ENCODE measurements at places on chromosomes 13 and 19.
A peak's percentile ranks its signal among the peaks of the same experiment; 100 is the strongest.

- DNase-seq, result peak; percentile 84
These were observed 6.7 kb upstream of the ZNF761 start for GRCh38 chr19:53424968-53425597.

DNA sequence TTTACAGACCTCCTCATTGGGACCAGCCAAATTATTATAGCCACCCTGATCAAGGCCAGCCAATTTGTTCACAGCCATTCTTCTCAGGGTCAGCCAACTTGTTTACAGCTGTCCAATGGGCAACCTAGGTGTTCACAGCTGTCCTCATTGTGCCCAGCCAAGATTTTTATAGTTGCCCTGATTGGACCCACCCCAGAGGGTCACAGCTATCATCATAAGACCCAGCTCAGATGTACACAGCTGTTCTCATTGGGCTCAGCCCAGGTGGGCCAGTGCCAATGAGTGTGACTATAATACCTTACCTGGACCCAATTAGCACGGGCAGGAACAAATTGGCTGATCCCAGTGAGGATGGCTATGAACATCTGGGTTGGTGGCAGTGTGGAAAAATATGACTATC, 1151.8 kb downstream of the UQCRFS1 start:
- DNase-seq, result no peak

DNA sequence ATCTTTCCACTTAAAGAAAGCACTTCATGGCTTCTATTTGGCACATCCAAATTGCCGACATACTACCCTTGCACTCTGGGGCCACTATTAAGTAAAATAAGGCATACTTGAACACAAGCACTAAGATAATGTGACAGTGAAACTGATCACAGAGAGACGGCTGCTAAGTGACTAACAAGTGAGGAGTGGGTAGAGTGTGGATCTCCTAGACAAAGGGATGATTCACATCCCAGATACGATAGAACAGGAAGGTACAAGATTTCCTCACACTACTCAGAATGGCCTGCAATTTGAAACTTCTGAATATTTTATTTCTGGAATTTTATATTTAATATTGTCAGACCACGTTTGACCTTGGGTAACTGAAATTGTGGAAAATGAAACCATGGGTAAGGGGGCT, 1721.8 kb upstream of the SPRY2 start:
- no peak for DNase-seq

DNA sequence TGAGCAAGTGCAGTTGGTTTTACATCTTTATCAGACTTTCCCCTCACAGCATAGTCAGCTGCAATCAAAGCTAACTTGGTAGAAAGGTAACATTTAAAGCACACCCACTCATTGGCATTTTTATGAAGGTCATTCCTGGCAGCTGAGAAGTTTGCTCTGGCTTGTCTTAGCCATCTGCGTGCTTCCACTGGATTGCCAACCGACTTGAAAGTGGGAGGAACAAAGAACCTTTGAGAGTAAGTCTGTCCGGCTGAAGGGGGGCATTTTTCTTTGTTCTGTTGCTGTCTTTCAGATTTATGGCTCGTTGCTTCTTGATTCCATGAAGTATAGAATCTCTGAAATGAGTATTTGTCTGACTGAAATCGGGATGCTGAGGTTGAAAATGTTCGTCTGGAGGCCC, 103.1 kb downstream of the SACS start:
- DNase-seq, result no peak

DNA sequence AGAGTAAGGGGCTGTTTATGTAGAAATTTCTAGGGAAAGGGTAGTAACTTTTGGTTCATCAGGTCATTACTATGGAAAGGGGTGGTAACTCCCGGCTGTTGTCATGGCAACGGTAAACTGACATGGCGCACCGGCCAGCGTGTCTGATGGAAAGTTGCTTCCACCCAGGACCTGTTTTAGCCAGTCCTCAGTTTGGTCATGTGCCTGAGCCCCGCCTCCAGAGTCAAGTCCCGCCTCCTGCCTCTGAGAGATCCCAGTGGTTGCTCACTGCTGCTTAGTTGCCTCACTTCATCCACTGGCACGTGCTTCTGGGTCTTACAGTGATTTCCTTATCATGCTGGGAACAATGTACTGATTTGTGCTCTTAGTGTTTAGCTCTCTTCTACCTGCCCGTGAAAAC, 455.2 kb upstream of the ZNF507 start:
- no peak for DNase-seq

GRCh38 chr13:27964741-27965323, 4.3 kb downstream of the CDX2 start:
- DNase-seq, result no peak

DNA sequence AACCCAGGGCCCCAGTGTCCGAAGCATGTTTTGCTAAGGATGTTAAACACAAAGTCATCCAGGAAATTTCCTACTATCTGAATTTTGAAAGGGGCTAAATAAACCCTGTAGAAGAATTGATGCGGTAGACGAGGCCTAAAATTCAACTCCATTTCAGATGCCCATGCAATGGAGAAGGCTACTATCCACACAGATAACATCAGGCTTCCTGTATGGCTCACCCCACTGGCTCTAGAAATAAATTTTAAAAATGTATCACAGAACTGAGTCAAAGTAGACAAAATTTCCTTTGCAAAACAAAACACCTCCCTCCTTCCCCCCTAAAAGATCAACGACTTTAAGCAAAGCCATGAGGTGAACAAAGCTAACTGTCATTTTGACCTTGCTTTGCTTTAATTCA, 188.4 kb downstream of the ABCC4 start:
- DNase-seq, result no peak

DNA sequence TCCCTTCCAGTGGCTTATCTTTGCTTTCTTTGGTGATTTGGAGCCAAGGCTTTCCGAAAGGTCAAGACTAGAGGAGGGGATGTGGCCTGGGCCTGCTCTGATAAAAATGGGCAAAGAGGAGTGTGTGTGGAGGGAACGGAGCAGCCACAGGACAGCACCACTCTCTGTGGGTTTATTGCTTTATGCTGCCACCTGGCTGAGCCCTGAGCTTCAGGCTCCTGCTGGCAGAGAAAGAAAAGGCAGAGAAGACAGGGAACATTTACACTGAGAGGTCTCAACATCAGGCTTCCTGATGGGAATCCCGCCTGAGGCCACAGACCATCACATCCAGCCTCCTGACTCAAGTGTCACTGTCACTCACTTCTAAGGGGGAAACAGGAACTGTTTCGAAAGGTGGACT, 9.2 kb upstream of the GSX1 start:
- no peak for DNase-seq

DNA sequence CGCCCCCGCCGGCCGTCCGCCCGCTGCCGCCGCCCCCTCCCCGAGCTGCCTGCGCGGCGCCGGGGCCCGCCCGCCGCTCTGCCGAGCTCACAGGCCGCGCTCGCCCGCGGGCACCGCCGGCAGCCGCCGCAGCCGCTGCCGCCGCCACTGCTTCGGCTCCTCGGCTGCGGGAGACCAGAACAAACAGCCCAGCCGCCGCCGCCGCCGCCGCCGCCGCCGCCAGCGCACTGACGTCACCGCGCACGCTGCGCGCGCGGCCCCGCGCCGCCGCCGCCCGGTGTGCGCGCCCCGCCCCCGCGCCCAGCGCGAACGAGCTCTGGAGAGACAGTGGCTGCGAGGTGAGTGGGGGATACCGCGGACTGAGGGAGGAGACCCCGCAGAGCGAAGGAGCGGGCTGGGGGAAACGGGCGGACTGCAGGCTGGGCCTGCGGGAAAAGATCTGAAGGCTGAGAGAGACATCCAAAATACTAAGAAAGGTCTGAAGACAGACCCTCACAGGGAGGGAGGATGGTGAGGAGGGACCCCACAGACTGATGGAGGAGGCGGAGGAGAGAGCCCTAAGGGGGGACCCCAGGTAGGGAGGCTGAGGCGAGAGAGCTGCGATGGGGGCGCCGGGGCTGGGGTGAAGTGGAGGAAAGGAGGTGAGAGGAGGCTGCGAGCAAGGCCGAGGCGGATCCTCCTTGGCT, at the start of gene BRD4:
BRD4 (minus strand) TSS at position 229 of the 686 bp plus-strand sequence. CDS start 59,440 bp downstream, outside the sequence.
- peak; percentile 48 for DNase-seq

- no peak for DNase-seq
These were observed at the start of gene ARHGEF7 for GRCh38 chr13:111115061-111115964. TSS of gene ARHGEF7 (plus strand) at chr13:111115310. CDS start at chr13:111115527, 217 bp downstream.

DNA sequence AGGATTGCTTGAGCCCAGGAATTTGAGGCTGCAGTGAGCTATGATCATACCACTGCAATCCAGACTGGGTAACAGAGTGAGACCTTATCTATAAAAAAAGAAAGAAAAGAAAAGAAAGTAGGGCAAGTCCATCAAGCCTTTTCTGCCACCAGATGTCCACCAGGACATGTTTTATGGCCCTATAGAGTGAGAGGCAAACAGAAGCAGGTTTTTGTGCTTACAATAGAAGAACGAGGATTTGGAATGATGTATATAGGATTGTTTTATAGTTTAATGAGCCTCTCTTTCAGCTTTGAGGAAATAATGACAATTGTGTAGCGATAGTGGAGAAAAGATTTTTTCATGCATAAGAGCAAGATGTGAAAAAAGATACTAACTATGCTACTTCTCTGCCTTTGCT, 480.5 kb downstream of the KLF12 start:
- no peak for DNase-seq

GRCh38 chr19:51121257-51121656, 3.4 kb upstream of the SIGLEC9 start:
- no peak for DNase-seq

- DNase-seq, result no peak
These were observed 24.2 kb downstream of the UHRF1 start for GRCh38 chr19:4933528-4933927.

- no peak for DNase-seq
These were observed 13.4 kb downstream of the CAPS start for GRCh38 chr19:5927441-5927821.

DNA sequence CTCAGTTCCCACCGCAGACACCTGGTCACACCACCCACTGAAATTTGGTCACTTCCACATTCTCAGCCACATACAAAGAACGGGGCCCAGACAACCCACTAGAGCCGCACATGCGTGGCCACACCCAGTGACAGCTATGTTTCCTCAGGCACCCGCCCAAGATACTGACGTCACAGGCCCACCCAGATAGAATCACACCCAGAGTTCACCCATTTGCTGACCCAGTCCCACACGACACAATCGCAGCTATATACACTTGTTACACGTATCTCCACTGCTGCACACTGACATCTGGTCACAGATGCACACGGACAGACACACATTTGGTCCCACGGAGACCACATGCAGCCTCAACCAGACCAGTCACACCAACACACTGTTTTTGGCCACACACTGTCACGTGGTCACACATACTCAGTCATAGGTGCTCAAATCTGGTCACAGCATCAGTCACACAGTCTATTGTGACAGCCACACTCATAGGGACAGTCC, 2.9 kb downstream of the NUMBL start:
- no peak for DNase-seq

DNA sequence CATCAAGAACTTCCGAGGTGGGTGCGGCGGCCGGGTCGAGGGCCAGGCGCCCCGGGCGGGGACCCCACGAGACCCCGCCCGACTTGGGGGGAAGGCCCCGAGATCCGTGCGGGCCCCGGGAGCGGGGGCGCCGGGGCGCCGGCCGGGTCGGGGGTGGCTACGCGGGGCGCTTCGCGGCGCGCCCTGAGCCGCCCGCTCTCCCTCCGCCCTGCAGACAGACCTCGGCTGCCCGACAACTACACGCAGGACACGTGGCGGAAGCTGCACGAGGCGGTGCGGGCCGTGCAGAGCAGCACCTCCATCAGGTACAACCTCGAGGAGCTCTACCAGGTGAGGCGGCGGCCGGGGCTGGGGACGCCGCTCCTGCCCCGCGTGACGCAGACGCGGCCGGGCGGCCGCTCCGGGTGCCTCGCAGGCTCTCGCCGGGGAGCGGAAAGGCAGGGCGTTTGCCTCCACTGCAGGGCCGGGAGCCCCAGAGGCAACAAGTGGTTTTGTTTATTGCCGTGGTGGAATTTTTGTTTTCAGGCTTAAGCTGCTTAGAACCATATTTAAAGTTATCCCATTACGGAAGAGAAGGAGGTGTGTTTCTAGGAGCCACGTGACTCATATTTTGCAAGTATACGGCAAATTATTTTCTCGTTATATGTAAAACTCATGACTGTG, 477 bp downstream of the CUL4A start:
- peak; percentile 61 for DNase-seq

DNA sequence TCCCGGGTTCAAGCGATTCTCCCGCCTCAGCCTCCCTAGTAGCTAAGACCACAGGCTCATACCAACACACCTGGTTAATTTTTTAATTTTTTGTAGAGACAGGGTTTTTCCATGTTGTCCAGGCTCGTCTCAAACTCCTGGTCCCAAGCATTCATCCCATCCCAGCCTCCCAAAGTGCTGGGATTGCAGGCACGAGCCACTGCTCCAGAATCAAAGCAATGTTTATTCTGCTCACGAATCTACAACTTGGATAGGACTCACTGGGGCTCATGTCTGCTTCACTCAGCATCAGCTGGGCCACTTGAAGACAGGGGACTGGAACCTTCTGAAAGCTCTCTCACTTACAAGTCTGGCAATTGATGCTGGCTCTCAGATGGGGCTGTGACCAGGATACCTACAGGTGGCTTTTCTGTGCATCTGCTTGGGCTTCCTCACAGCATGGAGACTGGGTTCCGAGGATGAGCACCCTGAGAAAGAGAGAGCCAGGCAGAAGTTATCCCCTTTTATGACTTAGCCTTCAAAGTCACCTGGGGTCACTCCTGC, 8.2 kb upstream of the ZNF792 start:
- DNase-seq, result no peak

DNA sequence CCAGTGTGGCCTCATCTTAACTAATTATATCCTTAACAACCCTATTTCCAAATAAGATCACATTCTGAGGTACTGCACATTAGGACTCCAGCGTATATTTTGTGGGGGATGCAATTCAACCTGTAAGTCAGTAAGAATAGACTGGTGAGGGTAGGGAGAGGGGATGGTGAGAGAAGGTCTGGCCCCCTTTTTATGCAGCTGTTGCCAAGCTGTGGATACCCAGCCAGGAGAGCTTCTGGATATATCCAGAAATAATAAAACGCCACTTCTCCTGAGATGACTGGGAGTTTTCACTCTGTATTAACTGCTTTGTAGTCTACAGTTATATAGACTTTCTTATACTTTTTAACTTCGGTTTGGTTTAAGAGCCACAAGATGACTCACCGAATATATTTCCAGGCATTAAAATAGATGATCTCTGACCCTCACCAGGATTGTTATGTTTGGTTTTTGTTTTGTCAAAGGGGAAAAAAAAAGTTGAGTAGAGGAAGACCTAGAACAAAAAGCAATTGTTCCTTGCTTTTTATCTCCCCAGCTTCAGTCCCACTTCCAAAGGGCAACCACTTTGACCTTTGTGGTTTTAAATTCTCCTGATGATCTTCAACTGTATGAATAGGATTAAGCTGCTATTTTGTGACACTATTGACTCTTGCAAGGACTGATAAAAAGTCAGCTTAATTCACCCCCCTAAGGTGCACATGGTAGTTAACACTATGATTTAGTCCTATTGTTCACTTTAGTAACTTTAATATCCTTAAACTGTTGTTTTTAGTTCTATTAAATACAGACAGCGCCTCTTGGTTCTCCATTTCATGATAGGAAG, 3.1 kb upstream of the NEK3 start:
- DNase-seq, result peak; percentile 39

Data from HAP-1 (cell line).